ENCODE measurements at places on chromosomes 3 and 15.

- no peak for DNase-seq
These were observed 21.1 kb upstream of the ABTB1 start for GRCh38 chr3:127651516-127652172.

GRCh38 chr3:66302288-66302687, 81.5 kb downstream of the SLC25A26 start:
- DNase-seq = peak; percentile 21

DNA sequence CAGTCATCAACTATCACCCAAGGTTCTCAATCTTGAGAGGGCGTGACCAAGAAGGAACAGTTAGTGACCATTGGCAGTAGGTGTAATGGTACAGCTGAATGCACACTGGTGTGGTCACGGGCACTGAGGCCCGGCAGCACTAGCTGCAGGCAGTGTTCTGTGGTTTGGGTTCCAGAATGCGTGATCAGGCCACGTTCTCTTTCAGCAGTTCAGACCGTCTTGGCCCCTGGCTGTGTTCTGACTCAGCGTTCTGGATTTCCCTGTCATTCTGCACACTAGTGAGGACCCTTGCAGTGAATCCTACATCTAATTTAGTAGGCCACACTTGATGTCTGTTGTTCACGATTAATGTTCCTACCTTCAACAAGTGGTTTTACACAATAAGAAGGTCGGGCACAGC, 220.5 kb upstream of the SLCO3A1 start:
- DNase-seq = no peak

DNA sequence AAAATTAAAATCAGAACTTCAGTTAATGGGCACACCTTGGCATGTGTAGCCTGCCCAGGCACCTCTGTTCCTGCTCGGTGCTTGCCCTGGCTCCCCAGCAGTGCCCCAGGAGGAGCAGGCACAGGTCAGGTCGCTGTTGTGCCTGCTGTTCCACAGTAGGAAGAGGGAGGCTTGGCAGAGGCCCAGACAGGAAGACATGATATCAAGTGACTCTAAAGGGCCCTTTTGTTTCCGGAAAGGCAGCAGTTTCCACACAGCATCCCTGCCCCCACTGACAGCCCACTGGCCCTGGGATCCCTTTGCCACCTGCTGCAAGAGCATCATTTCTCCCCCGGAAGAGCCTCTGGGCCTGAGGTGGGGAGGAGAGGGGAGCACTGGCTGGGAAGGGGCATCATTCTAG, 40.5 kb upstream of the HES1 start:
- no peak for DNase-seq

GRCh38 chr3:105822171-105823123, 46.4 kb downstream of the CBLB start:
- no peak for DNase-seq

- no peak for DNase-seq
These were observed 51.7 kb upstream of the SMAD3 start for GRCh38 chr15:67013696-67014095.

GRCh38 chr3:173893066-173893465, 495.5 kb downstream of the NLGN1 start:
- no peak for DNase-seq

- no peak for DNase-seq
These were observed 441.2 kb downstream of the ROBO1 start for GRCh38 chr3:79326642-79327041.

DNA sequence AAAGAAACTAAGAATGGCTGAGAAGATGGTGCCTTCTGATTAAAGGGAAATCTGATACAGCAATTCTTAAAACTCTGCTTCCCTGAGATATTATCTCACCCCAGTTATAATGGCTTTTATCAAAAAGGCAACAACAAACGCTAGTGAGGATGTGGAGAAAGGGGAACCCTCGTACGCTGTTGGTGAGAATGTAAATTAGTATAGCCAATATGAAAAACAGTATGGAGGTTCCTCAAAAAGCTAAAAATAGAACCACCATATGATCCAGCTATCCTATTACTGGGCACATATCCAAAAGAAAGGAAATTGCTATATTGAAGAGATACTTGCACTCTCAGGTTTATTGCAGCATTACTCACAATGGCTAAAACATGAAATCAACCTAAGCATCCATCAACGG, 65.1 kb downstream of the GOLIM4 start:
- no peak for DNase-seq

DNA sequence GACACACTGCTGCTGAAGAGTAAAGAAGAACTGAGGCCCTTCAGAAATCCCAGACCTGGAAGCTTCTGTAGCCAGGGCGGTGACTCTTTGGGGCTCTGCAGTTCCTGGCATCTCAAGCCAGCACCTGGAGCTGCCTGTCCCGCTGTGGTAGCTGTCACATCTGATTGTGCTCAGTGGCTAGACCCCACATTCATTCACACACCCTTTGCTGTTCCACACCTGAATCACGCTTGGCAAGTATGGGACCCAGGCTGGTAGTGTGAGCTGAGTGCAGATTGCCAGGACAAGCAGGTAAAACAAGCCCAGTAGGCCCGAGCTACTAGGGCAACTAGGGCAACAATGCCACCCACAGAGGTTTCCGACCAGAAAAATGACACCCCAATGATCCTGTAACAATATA, 218.2 kb downstream of the VGLL3 start:
- DNase-seq = no peak

- DNase-seq = no peak
These were observed 65.4 kb upstream of the P2RY1 start for GRCh38 chr3:152769523-152769922.

DNA sequence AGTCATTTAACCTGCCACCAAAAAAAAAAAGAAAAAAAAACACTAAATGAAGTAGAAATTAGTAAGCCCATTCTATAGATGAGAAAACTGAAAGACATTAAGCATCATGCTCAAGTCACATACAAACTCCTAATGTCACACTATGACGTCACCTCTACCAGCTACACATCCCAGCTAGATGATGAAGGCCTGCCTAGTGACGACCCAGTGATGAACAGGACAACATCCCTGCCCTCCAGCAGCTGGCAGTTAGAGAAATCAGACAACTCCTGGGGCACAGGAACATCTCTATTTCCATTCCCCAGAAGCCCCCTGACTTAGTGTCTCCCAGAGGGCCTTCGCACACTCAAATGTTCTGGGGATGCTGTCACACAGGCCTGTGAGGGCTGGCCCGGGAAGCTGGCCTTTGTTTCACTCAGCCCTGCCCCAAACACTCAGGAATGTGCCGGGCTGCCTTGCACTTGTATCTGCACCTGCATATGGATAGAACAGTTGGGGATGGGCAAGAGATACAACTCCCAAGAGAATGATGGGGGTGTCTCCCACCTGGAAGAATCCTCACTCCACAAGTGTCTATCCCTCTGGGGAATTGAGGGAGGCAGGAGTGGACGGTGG, 7.0 kb upstream of the HAPLN3 start:
- DNase-seq = no peak

DNA sequence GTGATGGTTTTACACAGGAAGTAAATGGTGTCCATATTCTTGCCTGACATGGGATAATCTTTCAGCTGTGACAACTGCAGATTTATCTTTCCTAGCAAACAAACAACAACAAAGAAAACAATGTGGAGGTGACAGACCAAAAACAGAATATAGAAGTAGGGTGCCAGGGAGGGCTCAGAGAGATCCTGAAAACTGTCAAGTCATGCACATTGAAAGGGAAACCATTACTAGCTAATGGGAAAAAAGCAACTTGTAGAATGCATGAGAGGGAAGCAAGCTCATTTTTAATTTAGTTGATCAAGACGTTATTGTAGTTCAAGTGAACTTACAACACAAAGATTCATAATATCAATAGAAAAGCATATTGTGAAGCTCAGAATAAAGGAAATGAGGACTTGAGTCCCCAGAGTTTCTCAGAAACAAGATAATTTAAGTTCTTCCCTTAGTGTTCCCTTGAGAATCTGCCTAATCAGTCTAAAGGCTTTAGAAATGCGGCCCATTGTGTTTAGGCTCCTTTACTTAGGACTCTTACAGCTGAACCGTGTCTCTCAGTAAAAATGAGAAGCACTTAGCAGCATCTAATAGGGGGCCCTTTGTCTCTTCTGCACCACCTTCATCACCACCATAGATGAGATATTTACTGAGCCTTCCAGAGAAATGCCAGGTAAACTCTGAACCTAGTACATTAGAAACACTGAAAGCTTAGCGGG, 115.6 kb upstream of the CADPS start:
- DNase-seq = no peak

DNA sequence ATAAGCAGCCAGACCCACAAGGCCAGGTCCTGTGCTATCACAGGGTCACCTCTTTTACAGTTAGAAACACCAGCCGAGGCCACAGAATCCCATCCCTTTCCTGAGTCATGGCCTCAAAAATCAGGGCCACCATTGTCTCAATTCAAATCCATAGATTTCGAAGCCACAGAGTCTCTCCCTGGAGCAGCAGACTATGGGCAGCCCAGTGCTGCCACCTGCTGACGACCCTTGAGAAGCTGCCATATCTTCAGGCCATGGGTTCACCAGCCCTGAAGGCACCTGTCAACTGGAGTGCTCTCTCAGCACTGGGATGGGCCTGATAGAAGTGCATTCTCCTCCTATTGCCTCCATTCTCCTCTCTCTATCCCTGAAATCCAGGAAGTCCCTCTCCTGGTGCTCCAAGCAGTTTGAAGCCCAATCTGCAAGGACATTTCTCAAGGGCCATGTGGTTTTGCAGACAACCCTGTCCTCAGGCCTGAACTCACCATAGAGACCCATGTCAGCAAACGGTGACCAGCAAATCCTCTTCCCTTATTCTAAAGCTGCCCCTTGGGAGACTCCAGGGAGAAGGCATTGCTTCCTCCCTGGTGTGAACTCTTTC, 39.6 kb downstream of the TGM4 start:
- peak; percentile 48 for DNase-seq

DNA sequence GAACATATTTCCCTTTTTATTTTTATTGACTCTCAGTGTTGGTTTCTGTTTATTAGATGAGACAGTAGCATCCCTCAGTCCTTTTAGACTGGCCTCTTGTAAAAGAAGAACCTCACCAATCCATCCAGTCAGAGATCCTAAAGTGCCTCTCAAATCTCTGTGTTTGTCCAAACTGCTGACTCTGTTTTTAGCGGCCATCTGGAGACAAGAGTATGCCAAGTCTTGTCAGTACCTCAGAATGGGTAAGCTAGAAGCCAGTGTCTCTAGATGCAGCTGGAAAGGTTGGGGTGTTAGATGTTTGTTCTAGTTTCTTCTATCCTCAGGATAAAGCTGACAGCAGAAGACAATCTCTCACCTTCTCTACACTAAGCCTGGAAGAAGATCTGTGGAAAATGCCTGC, 537.7 kb upstream of the ZNF385D start:
- DNase-seq = no peak

- no peak for DNase-seq
These were observed 108.4 kb downstream of the CORO2B start for GRCh38 chr15:68687136-68687735.

- DNase-seq = no peak
These were observed 136.3 kb downstream of the FOXP1 start for GRCh38 chr3:71447197-71447596.

DNA sequence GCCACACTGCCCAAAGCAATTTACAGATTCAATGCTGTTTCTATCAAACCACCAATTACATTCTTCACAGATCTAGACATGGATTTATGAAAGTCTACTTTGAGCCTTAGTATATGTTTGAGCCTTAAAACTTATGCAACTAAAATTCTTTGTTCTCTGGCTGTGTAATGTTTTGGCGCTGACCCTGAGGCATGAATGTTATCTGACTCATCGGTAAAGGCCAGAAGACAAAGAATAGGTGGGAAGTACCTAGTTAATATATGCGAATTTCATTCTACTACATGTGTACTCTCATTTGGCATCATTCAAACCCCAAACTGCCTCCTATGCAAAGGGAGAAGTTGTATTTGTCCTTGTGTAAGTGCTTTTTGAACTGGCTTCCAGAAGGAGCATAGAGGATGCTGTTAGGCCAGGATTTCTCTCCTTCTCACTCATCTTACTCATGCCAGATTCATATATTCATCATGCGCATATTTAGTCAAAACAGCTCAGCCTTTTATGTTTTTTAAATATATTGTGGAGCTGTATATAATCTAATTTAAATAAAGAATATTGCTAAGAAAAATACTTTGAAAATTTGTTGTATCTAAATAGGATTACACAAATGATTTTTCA, 204.2 kb downstream of the NFKBIZ start:
- no peak for DNase-seq

GRCh38 chr3:18510947-18511346, 85.8 kb upstream of the SATB1 start:
- no peak for DNase-seq

- DNase-seq = no peak
These were observed 153.8 kb downstream of the EBLN2 start for GRCh38 chr3:73215281-73215680.

DNA sequence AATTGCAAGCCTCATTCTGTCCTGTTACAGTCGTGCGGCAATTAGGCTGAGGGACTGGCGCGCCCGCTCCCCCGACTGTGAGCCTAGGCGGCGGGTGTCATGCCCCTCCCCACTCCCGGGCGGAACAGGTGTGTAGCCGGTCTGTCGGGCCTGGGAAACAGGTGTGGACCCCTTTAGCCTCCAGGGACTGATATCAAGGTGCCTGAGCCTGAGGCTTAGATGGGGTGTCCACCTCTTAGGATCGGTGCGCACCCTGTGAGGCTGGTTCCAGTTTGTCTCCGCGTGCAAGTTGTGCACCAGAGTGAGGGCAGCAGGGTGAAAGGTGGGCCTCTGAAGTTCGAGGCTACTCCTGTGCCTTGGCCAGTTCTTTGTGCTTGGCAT, 686 bp downstream of the VPS8 start:
- DNase-seq = peak; percentile 7

GRCh38 chr15:28918141-28918983, 32.6 kb downstream of the APBA2 start:
- DNase-seq = no peak

DNA sequence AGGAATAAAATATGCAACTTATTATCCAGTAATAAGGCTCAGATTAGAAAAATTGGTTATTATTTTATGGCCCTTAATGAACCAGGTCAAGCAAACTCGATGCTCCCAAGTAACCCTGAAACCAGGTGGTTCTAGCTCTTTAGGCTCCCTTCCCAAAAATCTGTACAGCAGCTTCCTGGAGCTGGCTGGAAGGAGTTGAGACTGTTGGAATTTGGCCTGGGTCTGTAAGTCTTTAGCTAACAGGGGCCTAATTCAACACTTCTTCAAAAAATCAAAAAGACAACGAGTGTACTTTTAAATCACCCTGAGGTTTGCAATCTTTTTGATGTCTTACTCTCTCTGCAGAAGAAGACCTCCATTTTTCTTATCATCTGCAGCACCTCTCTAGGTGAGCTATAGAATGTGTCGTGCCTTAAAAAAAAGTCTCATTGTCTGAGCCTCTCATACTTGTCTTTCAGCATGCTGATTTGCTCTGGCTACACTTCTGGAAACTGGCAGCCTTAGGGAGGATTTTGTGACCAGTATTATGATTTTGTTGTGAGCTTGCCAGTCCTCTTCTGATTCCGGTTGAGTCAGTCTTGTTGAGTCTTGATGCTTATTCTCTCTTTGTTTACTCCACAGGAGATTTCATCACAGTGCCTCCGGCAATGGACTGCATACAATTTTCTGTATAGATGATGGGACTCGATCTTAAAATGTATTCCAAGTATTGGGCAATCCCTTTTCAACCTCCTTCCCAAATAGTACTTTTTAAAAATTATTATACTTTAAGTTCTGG, 235.0 kb upstream of the KBTBD8 start:
- DNase-seq = no peak

- DNase-seq = no peak
These were observed 140.7 kb downstream of the BCHE start for GRCh38 chr3:165696496-165696895.

GRCh38 chr3:131744765-131745164, 242.0 kb upstream of the MRPL3 start:
- DNase-seq = no peak

- no peak for DNase-seq
These were observed 31.8 kb downstream of the PCOLCE2 start for GRCh38 chr3:142857056-142857455.

Measured in activated T-helper 1 cell treated with Interleukin-2 at 50 U/mL for 16 hours (primary cell).